ENCODE measurements at places on chromosomes 16 and 17.

- no peak for DNase-seq
Measured at GRCh38 chr17:65690626-65691310, 129.3 kb upstream of the AXIN2 start.

- DNase-seq: no peak
Measured at GRCh38 chr16:27102701-27103575, 36.2 kb downstream of the C16orf82 start.

- DNase-seq: no peak
Measured at GRCh38 chr17:40129498-40129897, 7.7 kb downstream of the MSL1 start.

DNA sequence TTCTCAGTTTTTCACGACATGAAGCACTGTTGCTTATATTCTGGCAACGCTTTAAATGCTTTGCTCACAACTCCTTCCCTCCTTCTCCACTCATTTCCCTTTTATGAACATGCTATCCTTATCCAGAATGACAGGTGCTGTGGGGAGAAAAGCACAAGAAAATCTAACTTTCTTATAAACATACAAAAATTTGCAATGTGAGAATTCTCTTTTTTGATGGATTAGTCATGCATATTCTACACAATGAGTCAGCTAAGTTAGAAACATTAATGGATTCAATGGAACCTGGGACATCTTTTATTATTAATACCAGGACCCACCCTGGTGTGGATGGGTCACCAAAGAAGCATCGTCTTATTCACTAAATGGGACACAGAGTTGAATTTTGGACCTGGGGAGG is 234.6 kb upstream of the CDH5 start:
- DNase-seq: no peak

GRCh38 chr17:73371285-73371684 is 59.5 kb upstream of the CDC42EP4 start:
- peak; percentile 85 for DNase-seq

GRCh38 chr17:77216486-77216885 is 75.7 kb downstream of the SEC14L1 start:
- DNase-seq: no peak

DNA sequence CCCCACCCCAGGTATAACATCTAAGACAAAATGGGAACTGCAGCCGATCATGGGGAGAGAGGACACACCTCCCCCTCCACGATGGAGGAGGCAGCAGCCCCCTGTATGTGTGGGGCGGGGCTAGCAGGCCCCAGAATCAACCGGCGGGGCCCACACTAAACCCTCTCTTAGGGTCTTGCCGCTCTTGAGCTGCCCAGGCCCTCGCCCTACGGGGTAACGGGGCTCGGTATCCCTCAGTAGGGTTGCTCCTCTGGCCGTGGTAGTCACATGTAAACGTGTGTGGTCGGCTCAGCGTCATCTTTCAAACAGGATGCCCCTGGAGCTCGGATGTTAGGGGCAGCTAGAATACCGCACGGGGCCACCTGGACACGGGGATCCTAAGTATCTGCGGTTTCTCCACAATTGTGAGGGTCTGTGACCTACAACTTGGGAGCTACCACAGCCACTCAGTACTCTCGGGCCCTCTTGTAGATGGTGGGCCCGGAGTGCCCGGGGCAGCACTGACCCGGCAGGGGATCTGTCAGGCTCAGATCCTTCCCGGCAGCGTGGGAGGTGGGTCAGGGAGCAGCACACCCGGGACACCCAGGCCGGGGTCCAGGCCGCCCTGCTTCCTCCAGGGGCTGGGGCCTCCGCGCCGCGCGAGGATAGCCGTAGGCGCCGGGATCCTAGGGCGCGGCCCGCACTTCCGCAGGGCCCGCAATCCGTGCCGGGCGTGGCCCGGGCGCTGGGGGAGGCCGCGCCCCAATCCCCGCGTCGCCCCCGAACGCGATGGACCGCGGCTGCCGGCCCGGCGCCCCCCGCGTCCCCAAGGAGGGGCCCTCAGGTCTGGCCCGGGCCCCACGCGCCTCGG is 781 bp downstream of the ARHGDIA start:
- no peak for DNase-seq

GRCh38 chr17:21174713-21175112 is 39.2 kb downstream of the TMEM11 start:
- no peak for DNase-seq

DNA sequence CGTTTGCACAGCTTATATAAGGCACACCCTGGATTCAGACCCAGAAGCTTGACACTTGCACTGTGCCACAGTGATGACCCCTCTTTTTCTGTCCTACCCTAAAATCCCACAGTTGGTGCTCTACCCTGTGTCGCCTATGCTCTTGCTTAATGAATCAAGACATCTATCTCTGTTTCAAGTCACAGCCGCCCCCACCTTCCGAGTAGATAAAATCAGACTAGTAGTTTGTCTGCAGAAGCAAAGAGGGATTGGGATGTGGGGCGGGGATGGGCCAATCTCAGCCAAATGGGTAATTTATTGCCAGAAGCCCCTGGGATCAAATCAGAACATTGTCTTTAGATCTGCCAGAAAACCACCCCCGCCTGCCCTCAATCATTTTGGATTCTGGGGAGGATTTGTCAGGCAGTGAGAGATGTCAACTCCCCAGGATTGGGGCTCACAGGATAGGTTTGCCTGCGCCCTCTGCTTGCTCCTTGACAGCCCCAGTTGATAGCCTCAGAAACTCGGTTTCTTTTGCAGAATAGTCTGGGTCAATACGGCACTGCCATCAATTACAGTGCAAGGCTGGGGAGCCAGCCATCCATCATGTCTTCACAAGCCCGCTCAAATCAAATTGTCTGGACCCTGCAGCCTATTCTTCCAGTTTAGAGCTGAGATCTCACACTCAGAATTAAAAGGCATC is 520.8 kb downstream of the GRIN2A start:
- DNase-seq: no peak

GRCh38 chr16:25905810-25906209 is 214.1 kb downstream of the HS3ST4 start:
- no peak for DNase-seq

- peak; percentile 89 for DNase-seq
Measured at GRCh38 chr16:66223176-66223780, 143.2 kb upstream of the CDH5 start.

GRCh38 chr17:30251931-30252330 is 16.4 kb upstream of the SLC6A4 start:
- DNase-seq: no peak

GRCh38 chr16:73049091-73049490 is 1.2 kb upstream of the ZFHX3 start:
- DNase-seq: no peak

DNA sequence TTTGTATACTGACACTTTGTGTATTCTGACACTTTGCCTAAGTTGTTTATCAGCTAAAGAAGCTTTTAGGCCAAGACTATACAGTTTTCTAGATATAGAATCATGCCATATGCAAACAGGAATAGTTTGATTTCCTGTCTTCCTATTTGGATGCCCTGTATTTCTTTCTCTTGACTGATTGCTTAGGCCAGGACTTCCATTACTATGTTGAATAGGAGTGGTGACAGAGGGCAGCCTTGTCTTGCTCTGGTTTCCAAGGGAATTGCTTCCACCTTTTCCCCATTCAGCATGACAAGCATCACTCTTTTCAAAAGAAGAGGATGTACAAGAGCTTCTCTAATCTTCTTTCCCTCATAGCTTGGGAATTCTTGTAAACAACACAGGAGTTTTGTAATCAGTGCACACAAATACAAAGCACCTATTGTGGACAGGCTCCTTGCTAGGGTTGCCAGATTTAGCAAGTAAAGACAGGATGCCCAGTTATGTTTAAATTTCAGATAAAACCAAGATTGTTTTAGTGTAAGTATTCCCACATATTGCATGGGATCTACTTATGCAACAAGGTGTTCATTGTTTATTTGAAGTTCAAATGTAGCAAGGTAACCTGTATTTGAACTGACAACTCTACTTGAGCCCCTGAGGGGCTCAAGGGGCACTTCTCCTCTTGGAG is 233.5 kb downstream of the SLC39A11 start:
- no peak for DNase-seq

DNA sequence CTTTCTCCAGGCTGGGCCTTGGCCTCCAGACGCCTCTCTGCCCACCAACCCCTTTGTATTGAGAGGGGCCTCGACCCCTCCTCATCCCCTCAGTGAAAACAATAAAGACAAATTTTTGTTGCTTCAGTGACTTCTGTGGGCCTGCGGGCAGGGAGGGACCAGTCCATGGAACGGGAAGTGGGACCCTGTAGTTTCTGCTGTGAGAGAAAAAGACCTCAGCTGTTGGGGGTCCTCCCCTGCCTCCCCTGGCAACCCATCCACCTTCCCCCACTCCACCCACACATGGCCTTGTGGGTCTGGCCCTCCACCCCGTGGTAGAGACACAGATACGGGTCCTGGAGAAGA is 3.5 kb downstream of the PPY start:
- DNase-seq: no peak

- DNase-seq: no peak
Measured at GRCh38 chr17:29393436-29393835, 3.3 kb downstream of the TAOK1 start.

DNA sequence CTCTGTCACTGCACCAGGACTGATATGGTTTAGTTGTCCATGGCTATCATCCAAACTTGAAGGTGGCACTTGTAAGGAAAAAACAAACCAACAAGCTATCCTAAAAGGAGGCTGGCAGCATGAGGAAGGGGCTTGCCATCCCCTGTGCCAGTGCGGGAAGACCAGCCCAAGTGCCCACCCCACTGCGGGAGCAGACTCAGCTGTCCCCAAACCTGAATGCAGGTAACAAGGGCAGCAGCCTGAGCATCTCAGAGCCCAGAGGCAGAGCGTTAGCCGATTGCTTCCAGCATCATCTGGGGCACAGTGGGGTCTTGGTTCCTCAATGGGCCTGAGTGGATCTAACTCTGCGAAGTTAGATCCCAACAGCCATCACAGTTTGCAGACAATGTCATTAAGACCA is 29.2 kb upstream of the C16orf78 start:
- DNase-seq: no peak

DNA sequence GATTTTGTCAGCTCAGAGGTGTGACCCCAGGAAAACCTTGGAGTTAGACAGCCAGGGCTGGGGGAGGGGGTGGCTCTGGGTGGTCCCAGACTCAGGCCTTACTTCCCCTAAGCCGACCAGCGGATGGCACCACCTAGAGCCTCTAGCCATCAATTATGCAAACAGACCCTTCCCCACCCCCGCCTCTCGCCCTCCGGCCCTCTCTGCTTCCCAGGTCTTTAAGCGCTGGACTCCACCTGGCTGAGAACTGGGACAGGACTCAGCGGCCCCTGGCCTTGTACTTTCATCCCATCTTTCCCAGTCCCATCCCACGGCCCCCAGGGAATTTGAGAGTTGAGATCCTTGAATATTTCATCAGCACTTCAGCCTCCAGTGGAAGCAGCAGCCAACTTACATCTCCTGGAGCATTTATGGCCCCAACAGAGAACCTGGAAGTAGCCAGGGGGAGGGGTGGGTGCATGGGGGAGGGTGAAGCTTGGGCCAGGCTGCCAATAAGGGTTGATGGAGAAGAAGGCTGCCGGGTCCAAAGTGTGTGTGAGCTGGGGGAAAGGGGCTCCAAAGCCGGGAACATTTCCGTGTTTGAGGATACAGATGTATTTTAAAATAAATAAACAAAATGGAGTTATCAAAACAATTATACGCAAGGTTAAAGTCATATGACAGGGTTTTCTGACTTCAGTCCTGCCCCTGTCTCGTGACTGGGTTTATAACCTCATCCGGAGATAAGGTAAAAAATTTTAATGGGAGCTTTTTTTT is 7.5 kb upstream of the JUP start:
- no peak for DNase-seq

GRCh38 chr17:76556765-76557367 is 17.0 kb downstream of the PRCD start:
- no peak for DNase-seq

- no peak for DNase-seq
Measured at GRCh38 chr17:59751955-59752413, 44.5 kb downstream of the VMP1 start.

DNA sequence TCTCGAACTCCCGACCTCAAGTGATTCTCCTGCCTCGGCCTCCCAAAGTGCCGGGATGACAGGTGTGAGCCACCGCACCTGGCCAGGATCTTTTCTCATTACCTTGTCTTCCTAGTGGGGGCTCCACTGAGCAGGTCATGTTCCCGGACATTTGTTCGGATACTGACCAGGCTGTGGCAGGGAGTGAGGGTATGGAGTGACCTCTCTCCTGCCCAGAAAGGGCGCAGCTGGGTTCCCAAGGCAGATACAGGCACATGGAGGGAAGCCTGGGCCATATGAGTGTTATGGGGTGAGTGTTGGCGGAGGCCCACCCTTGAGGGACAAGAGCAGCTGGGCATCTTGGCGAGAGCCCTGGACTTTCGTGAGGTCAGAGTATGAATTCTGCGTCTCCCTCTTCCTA is 5.5 kb downstream of the SERPINF1 start:
- no peak for DNase-seq

DNA sequence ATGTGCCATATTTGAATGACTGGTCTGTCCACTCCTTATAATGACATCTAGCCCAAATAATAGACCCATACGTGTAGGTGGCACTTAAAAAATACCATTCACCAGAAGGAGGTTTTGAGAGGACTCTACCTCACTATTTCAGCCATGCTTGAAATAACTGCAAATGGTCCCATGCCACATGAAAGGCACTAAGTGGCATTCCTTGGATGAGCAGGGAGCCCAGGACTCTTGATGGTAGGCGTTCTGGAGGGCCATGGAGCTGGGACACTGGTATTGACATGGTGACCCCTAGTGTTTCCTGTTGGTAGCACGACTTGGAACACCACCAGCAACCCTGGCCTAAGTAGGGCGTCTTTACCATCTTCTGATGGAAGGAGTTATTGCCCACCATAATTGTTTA is 148.7 kb upstream of the ZFHX3 start:
- no peak for DNase-seq

- DNase-seq: no peak
Measured at GRCh38 chr17:76208120-76208519, 32.2 kb downstream of the RNF157 start.

DNA sequence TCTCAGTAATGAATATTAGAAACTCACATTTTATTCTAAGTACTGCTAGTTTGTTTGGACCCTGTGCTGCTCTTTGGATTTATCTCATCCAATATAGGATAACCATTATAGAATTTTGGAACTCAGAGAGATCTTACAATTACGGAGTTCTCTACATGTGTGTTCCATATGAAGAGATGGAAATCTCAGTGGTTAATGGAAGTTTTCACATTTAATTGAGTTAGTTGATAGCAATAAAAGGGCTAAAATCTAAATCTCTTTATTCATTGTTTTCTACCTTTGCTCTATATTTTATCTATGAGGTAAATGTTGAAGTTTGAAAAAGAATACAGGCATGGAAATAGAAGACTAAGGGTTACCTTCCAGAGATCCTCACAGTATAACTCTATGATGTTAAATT is 558.0 kb upstream of the KIF2B start:
- no peak for DNase-seq

GRCh38 chr17:79741751-79742588 is 11.2 kb downstream of the ENPP7 start:
- no peak for DNase-seq
